Activated naive CD8-positive, alpha-beta T cell treated with anti-CD3 and anti-CD28 coated beads, Interleukin-2, amount 50 U/mL, for 16 hours (primary cell): ENCODE measurements at places on chromosomes 4 and X.

DNA sequence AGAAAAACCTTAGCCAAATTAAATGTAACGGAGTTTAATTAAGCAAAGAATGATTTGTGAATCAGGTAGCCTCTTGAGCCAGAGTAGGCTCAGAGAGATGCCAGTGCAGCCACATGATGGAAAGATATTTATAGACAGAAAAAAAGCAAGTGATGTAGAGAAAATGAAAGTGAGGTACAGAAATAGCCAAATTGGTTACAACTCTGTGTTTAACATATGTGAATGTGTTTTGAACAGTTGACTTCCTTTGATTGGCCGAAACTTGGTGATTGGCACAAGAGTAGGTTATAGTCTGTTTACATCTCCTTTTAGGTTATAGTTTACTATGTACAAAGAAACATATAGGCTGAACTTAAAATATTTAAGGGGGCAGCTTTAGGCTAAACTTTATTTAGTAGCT, 459.9 kb upstream of the BOD1L1 start:
- no peak for DNase-seq

DNA sequence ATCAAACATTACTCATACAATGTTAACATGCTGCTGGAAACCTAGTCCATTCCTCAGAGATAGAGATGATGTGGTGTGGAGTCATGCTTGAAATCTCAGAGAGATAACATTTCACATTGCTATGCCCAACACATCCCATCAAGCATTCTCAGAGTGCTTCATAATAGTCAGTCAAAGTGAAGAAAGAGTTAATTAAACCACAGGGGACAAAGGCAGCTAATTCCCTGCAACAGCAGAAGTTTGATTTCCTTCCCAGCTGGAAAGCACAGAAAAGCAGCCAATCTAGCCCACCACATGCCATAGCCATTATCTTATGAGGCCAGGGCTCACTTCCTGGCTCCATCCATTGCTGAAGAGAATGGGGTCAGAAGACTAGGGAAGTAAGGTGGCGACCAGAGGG, 8.9 kb downstream of the KDR start:
- no peak for DNase-seq

GRCh38 chrX:148647651-148648050, 147.2 kb downstream of the AFF2 start:
- no peak for DNase-seq

- no peak for DNase-seq
Measured at GRCh38 chrX:18707426-18708049, at the start of gene PPEF1. Gene PPEF1, plus strand, starts transcription at chrX:18707645. Its CDS starts 136 bp downstream, at chrX:18707781.

DNA sequence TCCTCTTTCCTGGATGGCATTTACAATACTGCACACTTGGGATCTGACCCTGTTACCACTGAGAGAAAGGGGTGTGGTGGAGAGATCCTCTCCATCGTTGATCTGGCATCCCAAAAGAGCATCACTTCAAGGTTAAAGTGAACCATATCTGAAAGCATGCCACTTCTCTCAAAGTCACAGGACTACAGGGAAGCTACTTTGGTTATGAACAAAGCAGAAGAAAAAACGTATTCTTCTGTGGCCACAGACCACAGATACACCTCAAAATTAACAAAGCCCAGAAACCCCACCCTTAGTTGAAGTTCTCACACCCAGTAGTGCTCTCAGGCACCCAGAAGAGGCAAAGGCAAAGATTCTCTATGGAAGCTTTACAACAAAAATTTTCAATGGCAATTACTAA, 108.3 kb downstream of the JADE1 start:
- no peak for DNase-seq

GRCh38 chrX:41014776-41015360, 70.4 kb upstream of the USP9X start:
- no peak for DNase-seq

- DNase-seq: no peak
Measured at GRCh38 chr4:31974490-31975002, 1254.4 kb downstream of the PCDH7 start.

- DNase-seq: no peak
Measured at GRCh38 chrX:3548765-3549391, 164.6 kb downstream of the PRKX start.
